ENCODE measurements at places on chromosomes 3 and 15. TPM values are rescaled to one million over a fixed set of nuclear protein-coding genes. Genes with fewer than 3 reads are reported as not detected.

DNA sequence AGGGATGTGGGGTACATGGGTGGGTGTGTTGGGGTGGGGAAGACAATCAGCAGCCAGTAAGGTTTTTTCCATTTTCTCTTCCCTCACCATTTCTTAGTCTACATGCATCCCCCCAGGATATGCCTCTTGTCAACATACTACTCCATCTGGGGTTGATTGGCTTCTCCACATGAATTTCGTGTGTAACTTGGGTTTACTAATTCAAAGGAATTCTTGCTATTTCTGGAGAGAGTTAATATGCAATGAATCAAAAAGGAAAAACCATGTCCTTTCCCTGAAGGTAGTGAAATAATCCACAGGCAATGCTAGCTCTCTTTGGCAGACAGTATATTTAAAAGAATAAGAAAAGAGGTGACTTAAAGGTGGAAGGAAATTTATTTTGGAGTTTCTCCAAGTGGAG, 198.4 kb downstream of the EBLN2 start:
- DNase-seq, result no peak

DNA sequence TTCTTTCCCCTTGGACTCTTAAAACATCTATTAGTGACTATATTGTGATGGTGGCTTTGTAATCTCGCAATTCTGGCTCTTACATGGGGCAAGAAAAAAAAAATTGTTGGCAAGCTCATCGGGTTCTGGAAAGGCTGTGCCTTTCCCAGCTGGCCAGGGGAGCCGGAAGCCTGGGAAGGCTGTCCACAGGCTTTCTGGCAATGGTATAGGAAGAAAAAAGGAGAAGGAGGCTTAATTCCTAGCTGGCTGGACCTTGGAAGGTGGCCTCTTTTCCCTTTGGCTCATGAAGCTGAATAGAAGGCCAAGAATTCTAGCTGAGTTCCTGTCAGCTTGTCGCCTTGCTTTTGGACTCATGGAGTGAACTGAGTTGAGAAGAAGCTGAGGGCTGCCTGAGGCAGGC, 243.5 kb upstream of the SEMA6D start:
- no peak for DNase-seq

- DNase-seq, result no peak
Measured at GRCh38 chr3:130825762-130826299, 68.1 kb upstream of the ATP2C1 start.

The CHCHD6 gene
- total RNA-seq, result 28.7 TPM

DNA sequence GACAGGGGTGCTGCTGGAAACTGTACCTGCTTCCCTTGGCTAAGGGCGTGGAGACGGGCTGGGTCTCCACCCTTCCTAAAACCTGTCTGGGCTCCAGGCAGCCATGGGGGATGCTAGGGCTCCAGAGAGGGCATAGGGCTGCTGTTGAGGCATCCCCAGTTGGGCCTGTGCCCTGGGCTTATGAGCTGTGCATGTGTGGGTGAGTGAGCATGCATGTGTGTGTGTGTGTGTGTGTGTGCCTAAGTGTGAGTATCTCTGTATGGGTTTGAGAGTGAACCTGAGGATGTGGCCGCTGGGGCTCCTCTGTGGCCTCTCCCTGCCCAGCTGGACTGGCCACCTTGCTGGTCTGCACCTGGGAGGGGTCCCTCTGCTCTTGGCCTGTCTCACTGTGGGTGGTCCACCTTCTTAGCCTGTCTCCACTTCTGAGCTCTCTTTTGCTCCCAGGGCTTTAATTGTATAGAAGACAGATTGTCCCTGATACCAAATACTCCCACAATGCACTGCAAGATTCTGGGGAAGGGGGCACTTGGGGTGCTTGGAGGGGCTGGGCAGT, 11.9 kb upstream of the TMEM115 start:
- no peak for DNase-seq

DNA sequence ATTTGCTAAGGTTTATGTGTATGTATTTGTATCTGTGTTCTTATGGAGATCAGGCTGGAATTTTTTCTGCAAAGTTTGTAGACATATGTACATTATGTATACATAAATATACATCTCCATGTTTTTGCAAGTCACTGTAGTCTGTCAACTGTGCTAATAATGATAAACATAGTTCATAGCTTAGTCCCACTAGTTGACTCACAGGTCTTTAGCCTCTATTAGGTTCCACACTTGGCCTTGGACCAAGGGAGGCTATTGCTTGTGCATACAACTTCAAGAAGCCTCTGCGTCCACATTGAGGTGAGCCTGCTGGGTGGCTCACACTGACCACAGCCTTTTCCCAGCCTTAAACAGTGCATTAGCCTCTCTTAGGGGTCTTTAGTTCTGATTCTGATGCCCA, 243.8 kb upstream of the PEX5L start:
- DNase-seq, result peak; percentile 30

- no peak for DNase-seq
Measured at GRCh38 chr3:40677749-40678148, 153.0 kb downstream of the ZNF621 start.

DNA sequence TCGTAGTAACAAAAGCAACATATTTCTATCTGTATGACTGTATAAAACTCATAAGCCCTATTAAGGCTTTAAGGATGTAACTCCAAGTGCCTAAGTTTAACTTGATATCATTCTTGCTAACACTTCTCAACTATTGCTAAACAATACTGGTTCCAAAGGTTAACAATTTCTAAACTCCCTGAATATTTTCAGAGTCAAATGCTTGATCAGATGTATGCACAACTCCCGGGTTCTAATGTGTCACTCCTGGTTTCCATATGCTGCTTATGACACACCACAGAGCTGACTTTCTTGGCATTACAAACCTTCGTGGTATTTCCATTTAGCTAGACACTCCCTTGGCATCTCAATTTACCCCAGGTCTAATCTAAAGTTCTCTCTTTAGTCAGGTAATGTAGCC, 26.3 kb downstream of the DZIP1L start:
- peak; percentile 60 for DNase-seq

The OXSR1 gene
- total RNA-seq, result 71.7 TPM

The WDR82 gene
- 62.5 TPM for total RNA-seq

DNA sequence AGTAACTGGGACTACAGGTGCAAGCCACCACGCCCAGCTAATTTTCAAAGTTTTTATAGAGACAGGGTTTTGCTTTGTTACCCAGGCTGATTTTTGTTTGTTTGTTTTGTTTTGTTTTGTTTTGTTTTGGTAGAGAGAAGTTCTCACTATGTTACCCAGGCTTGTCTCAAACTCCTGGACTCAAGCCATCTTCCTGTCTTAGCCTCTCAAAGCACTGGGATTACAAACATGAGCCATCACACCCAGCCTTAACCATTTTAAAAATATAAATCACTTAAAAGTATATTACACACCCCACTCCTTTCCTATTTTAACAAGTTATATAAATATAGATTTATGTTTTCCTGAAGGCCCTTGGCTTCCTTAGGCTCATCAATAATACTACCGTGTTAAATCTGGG, 6.5 kb upstream of the DYNC1LI1 start:
- no peak for DNase-seq

DNA sequence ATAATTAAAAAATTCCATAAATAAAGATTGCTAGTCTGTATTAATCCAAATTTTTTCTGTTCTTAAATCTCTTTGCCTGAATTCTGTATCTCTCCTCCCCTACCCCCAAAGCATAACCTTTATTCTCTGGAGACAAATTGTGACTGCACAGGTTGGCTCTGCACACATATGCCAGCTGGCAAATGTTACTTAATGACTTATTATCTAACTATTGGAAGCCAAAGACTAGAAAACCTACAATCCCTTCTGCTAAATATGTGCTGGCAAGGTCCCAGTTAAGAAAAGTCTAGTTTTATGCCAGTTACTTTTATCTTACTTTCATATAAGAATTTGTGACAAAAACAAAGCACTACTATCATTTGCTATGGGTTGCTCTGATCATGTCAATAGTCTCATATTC, 569.3 kb downstream of the MECOM start:
- DNase-seq, result no peak

GRCh38 chr3:170599091-170599490, 13.2 kb upstream of the SLC7A14 start:
- no peak for DNase-seq

DNA sequence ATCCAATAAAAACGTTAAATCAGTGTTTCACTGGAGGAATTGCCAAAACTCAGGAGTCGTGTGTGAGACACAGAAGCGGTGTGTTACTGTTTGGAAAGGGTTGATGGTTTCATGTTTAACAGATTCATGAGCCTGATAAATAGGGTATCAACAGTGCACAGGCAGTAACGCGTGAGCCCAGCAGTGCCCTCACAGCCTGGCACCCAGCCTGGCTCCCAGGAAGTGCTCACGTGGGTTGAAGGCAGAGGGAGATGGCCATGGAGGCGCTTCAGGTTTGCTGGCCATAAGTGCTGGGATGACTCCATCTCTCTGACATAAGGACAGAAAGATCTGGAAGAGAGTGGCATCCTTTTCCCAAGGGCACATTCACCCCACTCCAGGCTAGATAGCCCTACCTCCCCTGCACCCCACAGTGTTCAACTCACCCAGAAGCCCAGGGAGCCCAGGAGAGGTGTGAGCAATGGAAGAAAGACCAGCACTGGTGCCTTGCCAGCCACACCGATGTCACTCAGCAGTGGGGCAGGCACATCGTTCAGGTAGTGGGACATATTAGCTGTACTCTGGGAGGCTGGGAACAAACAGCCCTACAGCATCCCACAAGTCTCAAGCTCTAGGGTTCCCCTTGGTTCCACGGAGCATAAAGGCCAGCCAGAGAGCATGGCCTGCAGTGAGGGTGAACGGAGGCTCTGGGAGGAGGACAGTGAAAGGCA, 164.3 kb downstream of the LRRK1 start:
- DNase-seq, result no peak

DNA sequence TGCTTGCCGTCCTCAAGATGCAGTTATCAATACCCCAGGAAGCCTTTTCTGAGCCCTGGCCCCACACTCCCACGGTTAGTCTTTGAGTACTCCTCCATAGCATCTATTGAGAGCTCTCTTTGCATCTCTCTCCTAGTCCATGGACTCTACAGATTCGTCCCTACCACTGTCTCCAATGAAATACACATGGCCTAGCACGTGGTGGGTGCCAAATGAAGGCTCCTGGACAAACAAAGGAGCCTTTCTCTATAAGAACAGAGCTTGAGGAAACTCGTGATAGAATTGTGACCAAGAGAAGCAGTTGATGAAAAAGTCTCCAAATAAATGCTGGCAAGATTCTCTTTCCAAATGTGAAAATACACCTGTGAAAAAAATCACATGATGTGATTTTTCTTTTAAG, 166.1 kb downstream of the GABRG3 start:
- no peak for DNase-seq

GRCh38 chr3:151351648-151352047, 22.3 kb upstream of the P2RY13 start:
- no peak for DNase-seq

- no peak for DNase-seq
Measured at GRCh38 chr15:33959844-33960548, 8.3 kb upstream of the CHRM5 start.

The WWTR1 gene
- 54.9 TPM for total RNA-seq

GRCh38 chr15:78050441-78050809, 27.1 kb downstream of the TBC1D2B start:
- DNase-seq, result no peak

DNA sequence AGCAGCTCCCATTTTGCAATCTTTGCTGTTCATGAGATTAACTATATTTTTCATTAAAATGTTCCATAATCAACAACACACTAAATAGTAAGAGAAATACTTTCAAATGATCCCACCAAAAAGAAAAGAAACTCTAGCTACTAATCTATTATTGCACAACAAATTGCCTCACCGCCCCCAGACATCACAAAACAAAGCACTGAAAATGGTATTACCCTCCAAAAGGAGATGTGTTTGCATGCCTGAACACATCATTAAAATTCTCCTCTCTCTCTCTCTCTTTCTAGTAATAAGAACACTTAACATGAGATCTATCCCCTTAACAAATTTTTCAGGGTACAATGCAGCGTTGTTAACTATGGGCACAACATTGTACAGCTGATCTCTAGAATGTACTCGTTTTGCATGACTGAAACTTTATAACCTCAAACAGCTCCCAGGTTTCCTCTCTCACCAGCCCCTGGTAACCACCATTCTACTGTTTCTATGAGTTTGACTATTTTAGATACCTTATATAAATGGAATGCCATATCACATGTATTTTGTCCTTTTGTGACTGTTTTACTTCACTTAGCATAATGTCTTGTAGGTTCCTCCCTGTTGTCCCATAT, 33.1 kb downstream of the WNT5A start:
- no peak for DNase-seq

DNA sequence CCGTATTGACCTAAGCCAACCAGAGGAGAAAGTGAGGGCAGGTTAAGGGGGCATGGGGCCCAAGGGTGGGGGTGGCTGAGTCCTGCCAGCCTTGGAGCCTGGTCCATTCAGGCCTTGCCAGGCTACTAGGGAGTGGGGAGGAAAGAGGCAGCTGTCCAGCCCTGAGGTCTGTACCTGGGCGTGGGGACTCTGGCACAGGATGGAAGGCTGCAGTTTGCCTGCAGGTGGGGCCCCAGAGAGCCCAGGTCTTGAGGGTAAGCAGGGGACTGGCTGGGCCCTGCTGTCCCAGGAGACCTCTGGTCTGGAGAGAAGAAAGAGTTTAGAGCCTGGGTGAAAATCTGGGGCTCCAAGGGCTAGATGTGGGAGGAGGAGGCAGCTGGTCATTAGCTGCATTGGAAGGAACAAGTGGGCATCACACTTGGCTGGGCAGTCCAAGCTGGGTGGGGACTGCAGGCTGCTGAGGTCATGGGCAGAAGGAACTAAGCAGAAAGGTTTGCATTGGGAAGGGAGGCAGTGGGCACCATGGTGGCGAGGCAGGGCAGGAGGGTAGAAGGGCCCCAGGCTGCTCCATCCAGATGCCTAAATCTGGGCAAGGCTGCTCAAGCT, 108.4 kb downstream of the OXNAD1 start:
- no peak for DNase-seq

- DNase-seq, result no peak
Measured at GRCh38 chr15:74785194-74786032, 3.5 kb downstream of the CSK start.

The MYL3 gene
- not detected for total RNA-seq

- DNase-seq, result no peak
Measured at GRCh38 chr15:70264014-70264582, 166.4 kb upstream of the TLE3 start.

The SHC4 gene
- total RNA-seq, result 0.49 TPM

The PLXNB1 gene
- 101 TPM for total RNA-seq

The PP2D1 gene
- total RNA-seq, result not detected

- no peak for DNase-seq
Measured at GRCh38 chr15:51349156-51349844, 7.8 kb downstream of the GLDN start.

DNA sequence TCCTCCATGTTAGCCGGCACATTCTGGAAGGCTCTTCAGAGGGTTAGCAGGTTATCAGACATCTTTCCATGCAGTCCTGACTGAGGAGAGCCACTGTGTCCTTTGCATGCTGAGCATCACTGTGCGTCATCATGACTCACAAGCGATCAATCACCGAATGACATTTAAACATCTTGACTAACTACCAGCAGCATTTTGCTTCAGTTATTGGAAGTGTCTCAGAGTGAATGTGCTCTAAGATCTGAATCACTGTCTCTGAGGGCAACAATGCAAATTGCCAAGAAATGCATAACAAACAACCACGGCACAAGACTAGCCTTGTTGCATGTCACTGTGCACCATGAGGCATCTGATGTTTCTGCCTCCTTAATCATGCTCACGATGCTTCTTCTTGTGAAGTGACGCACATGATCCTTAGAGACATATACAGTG, 18.3 kb upstream of the ATP8B4 start:
- peak; percentile 88 for DNase-seq

GRCh38 chr3:18027161-18027939, 284.9 kb upstream of the TBC1D5 start:
- DNase-seq, result no peak
